Hindlimb muscle (tissue), 1 donor: ENCODE measurements at places on chromosomes 13 and 19.
A peak's percentile ranks its signal among the peaks of the same experiment; 100 is the strongest.

GRCh38 chr13:98372876-98373275 is 195.8 kb upstream of the RNF113B start:
- DNase-seq = no peak

- peak; percentile 50 for DNase-seq
Observed at GRCh38 chr19:43438291-43439031, 23.8 kb downstream of the TEX101 start.

DNA sequence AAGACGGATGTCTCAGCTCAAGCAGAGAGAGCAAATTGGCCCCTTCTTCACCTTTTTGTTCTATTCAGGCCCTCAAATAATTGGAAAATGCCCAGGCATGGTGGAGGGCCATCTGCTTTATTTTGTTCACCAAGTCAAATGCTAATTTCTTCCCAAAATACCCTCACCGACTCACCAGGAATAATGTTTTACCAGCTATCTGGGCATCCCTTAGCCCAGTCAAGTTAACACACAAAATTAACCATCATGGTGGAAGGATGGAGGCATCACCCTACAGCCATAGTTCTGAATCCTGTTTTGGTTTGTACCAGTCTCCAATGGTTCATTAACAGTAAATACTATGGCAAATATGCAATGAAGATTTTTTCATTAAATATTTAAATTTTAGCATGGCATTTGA is 51.7 kb upstream of the SERP2 start:
- DNase-seq = no peak

- DNase-seq = no peak
Observed at GRCh38 chr13:45331123-45331619, 9.8 kb downstream of the TPT1 start.

DNA sequence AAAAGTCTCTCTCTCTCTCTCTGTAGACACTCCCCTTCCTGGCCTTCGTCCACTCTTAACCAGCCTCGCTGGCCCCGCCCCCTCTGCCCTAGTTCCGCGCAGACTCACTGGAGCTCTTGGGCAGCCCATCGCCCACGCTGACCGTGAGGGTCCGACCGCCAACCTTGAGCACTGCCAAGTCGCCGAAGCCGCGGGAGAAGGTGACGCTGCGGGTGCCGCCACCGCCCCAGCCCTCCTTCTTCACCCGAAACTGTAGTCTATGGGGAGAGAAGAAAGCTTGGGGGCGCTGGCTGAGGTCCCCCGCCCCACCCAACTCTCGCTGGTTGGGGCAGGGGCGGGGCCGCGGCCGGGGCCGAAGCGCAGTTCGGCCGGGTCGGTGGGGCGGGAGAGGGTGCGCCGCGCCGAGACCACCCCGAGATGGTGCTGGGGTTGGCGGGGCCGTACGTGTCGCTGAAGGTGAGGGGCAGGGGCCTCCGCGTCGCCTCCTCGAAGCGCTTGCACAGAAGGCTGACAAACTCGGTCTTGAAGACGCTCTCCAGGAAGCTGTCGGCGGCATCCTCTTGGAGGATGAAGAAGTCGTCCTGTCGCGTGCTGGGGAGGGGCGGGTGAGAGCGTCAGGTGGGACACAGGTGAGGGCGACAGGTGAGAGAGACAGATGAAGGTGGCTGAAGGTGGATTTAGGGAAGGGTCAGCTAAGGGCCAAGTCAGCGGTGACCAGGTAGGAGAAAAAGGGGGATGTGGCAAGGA is 12.6 kb upstream of the ZNF414 start:
- DNase-seq = peak; percentile 91

DNA sequence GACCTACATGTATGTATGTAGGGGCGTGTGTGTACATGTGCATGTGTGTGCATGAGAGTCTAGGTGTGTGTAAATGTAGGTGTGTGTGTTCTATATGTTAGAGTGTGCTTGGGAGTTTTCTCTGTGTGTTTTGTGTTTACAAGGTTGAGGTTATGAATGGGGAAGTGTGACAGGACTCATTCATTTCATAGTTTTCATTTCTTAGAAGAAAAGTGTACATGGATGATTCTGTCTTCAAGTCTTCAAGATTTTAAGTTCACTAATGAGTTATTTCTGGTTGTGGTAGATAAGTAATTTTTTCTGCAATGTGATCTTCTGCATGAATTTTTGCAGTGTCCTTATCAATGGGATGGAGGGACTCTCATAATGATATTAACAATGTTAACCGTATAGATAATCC is 118.2 kb upstream of the SLC10A2 start:
- no peak for DNase-seq

DNA sequence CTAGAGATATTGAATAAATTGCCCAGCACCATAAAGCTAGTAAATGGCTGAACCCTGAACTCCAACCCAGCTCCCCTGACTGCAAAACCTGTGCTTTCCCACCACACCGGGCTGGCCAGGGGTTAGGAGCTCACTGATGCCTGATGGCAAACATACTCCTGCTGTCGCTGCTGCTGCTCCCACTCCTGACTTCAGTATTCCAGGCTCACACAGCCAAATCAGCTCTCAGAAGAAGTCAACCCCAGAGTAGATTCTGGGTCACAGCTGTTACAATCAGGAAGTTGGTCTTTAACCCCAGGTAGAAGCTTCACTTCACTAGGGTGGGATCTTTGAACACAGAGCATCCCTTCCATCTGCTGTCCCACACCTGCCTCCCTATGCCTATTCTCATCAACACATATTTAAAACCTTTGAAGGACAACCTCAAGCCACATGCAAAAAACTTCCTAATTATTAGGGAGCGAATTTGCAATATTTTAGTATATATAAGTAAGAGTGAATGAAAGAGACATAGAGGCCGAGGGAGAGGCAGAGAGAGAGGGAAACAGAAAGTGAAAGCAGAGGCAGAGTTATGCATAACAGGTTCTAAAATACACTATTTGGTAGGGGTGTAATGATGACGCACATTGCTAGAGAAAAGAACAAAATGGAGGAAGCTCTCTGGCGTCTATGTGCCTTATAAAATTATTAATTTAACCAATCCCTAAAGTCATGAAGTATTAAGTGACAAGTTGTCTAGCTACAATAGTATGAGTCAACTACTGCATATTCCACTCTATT is 99.4 kb upstream of the SERP2 start:
- no peak for DNase-seq

DNA sequence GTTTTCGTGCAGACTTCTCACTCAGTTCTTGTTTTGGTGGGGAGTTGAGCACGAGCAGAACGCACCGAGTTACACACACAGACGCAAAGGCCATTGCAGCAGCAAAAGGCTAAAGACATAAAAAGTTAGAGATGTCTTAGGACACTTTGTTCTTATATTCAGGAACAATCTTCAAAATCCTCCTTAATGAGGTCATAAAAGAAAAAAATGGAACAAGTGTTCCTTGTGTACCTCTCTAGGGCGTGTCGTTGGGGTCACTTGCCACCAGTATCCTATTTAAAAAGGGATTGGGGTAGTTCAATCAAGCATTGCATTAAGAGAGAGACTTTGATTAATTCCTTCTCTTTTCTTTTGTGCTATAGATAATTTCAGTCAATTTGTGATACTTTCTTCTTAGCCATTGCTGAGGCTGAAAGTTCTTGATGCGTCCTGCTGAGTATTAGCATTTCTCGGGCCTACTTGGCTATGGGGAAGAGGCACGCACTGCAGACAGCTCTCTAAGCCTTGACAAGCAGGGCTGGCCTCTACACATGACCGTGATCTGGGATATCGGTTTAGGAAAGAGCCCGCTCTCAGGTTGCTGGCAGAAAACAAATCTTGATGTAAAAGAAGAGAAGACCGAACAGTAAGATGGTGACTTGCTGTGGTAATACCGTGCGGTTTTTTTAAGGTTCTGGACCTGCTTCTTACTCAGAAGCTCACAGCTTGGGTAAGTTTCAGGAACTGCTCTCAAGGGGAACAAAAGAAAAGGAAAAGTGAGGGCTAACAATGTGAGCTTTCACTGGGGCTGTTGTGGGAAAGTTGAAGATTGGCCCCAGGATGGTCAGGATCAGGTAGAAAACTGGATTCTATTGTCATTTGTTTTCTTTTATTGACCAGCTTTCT is 223.6 kb downstream of the TM9SF2 start:
- DNase-seq = no peak

DNA sequence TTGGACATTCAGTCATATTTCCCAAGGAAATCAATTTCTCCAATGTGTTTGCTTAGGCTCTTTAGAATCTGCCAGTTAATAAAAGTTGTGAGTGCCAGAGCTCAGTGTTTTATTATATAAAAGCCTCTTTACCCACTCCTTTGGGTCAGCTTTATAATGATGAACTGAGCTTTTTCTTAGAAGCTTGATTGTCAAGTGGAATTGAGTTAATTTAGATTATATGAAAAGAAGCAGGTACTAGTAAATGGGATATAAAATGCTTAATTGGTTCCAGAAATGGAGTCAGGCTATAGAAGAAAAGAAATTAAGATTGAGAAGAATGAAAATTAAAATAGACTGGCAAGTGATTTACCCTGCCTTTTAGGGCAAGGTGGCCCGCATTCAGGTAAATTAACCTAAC is 363.2 kb downstream of the SLITRK6 start:
- DNase-seq = no peak

- DNase-seq = no peak
Observed at GRCh38 chr13:20383058-20383457, 142.6 kb downstream of the CRYL1 start.

- DNase-seq = peak; percentile 29
Observed at GRCh38 chr19:1767464-1767933, 14.2 kb downstream of the ONECUT3 start.

DNA sequence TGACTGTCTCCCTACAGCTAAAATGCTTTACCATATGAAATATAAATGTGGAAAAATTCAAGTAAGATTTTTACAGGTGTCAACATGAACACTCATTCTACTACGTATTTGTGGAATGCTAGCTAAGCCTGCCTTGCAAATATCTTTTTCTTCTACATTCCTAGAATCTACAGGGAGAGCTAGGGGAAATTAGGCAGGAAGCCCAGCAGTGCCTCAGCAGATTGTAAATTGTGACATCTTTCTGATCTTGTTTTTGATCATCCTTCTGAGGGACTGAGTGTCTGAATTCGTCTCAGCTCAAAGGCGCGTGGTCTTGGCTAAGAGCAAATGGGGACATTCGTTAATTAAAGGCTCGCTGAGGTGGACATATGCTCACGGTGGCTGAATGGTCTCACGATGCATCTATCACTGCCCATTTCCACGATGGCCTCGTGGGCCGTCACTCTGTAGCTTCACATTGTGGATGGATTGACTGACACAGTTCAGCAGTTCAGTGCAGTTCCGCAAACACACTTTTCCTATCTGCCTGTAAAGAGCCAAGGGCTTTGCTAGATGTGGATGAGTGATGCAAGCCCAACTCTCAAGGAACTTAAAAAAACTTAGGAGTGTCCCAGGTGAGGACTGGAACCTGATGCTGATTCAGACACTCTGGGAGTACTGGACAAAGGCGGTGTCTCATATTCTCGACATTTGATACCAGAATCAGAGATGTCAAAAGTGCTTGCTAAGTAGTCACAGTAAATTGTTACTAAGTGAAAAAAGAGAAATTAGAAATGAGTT is 562.5 kb downstream of the EFNB2 start:
- no peak for DNase-seq

DNA sequence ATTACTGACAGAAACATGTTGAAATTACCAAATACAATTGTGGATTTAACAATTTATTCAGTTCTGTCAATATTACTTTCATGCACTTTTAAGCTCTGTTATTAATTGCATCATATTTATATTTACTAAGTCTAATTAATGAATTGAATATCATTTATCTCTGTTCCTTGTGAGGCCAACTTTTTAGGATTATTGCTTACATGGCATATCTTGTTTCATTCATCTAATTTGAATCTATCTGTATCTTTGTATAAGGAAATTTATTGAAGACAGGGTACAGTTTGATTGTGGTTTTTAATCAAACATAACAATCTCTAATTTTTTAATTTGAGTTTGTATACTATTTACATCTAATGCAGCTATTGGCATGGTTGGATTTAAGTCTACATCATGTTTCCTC is 249.9 kb upstream of the GPC6 start:
- DNase-seq = no peak

DNA sequence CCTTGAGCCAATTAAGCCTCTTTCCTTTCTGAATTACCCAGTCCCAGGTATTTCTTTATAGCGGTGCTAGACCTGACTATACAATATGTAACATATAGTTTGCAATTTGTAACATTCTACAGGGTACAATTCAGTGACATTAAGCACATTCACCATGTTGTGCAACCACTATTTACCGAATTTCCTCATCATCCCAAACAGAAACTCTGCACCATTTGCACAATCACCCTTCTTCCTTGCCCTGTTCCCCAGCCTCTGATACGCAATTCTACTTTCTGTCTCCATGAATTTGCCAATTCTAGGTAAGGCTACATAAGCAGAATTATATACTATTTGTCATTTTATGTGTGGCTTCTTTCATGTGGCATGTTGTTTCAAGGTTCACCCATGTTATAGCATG is 13.7 kb upstream of the SIGLEC10 start:
- no peak for DNase-seq

DNA sequence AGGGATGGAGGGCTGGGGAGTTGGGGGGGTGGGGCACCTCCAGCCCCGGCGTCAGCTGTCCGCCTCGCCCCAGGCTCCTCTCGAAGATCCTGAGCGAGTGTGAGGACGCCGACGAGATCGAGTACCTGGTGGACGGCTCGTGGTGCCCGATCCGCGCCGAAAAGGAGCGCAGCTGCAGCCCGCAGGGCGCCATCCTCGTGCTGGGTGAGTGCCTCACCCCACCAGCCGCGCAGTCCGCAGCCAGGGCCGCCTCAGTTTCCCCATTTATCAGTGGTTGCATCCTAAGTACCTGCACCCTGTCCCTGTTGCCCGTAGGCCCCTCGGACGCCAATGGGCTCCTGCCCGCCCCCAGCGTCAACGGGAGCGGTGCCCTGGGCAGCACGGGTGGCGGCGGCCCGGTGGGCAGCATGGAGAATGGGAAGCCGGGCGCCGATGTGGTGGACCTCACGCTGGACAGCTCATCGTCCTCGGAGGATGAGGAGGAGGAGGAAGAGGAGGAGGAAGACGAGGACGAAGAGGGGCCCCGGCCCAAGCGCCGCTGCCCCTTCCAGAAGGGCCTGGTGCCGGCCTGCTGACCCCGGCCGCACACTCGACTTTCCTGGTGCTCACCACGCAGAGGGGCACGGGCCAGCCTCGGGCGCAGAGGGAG is 29.3 kb downstream of the ZBTB7A start:
- DNase-seq = no peak

GRCh38 chr13:40452038-40452666 is 214.3 kb downstream of the FOXO1 start:
- DNase-seq = no peak

- no peak for DNase-seq
Observed at GRCh38 chr19:17965370-17966128, 1.4 kb upstream of the KCNN1 start.

GRCh38 chr19:15251749-15252397 is 19.6 kb upstream of the EPHX3 start:
- peak; percentile 89 for DNase-seq
